Right ventricle myocardium superior (tissue), 1 donor: ENCODE measurements at places on chromosomes 13 and 19. TPM values are rescaled to one million over a fixed set of nuclear protein-coding genes. Genes with fewer than 3 reads are reported as not detected.

KIR2DL3 gene
- total RNA-seq: not detected

DNA sequence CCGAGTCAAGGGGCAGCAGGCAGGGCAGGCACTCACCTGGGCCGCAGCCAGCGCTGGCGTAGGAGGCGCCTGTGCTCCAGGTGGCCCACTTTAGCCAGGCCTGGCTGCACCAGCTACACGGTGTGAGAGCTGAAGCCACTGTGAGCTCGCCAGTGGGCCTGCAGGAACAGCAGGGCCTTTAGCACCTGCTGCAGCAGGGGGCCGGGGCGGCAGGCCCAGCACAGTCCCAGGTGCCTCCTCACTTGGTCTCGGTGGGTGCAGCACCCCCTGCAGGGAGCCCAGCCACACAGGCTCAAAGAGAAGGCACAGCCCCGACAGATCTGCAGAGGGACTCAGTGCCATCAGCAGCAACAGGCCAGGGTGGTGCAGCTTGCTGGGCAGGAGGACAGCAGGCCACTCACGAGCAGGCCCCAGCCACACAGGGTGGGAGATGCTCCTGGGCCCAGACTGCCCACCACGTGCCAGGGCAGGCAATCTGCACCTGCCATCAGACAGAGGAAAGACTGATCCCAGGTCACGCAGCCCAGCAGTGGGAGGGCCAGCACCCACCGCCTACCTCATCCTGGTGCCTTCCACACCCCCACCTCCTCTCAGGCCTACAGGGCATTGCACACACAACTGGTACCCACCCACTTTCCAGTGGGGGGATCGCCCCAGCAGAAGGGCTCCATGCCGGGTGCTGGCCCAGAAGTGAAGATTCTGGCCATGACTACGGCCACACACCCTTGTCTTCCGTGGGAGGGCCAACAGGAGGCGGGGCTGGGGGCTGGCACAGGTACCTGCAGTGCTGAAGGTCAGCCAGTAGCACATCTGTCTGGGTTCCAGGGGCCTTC, 15.8 kb downstream of the ARHGAP33 start:
- peak; percentile 36 for DNase-seq

PCSK4 gene
- total RNA-seq: 1.4 TPM

CALR3 gene
- not detected for total RNA-seq

KIR3DL2 gene
- total RNA-seq: not detected

GRCh38 chr13:35804901-35805300, 326.3 kb downstream of the DCLK1 start:
- DNase-seq: no peak

DNA sequence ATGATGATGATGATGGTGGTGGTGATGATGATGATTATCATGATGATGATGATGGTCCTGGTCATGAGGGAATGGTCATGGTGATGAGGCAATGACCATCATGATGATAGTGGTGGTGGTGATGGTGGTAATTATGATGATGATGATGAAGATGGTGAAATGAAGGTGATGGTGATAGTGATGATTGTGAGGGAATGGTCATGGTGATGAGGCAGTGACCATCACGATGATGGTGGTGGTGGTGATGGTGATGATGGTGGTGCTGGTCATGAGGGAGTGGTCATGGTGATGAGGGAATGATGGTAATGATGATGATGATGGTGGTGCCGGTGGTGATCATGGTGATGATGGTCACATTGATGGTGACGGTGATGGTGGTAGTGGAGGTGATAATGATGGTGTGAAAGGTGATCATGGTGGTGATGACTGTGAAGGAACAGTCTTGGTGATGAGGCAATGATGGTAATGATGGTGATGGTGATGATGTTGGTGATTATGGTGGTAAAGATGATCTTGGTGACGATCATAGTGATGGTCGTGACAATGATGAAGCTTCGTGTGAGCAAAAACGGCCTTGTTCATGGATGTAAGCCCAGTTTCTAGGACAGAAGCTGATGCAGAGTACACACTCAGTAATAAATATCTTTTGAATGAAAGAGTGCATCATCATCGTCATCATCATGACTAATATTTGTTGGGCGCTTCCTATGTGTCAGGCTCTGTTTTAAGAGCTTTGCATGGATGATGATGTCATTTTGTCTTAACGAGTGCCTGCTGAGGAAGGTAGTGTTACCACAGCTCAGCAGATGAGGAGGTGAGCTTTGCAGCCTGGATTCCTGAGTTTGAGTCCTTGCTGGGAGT, 17.3 kb downstream of the SBK2 start:
- DNase-seq: no peak

SELENOV gene
- total RNA-seq: not detected

DNA sequence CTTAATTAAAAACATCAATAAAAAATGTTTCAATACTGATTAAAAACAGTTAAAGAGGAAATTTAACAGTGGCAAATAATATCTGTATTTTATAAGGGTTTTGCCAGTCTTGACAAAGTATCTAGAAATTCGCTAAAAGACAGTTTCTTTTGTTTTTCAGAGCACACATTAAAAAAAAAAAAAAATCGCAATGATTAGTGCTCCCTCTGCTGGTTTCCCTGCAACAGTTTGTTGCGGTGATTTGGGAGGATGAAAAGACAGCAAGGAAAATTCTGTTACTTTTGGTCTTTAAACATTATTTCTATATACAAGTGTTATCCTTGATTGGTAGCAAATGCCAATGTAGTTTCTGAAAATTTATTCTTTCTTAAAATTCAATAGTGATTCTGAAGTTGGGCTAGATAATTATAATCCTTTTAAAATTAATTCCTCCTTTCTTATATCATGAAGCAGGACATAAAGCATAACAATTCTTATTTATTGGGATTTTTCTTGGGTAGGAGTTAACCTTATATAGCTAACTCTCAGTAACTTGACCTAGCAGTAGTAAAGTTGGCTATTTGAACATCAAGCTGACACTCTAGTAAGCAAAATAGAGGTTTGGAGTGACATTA, 23.1 kb upstream of the SPRY2 start:
- DNase-seq: no peak

GRCh38 chr19:47376589-47377144, 27.6 kb downstream of the DHX34 start:
- no peak for DNase-seq

- DNase-seq: no peak
Measured at GRCh38 chr13:65260946-65261891, 1968.9 kb downstream of the PCDH9 start.

CD79A gene
- not detected for total RNA-seq

- no peak for DNase-seq
Measured at GRCh38 chr13:76489274-76489673, 396.9 kb downstream of the KCTD12 start.

TUBA3C gene
- total RNA-seq: 0.27 TPM

GRCh38 chr13:51922771-51923480, 61.2 kb downstream of the CCDC70 start:
- no peak for DNase-seq

DNA sequence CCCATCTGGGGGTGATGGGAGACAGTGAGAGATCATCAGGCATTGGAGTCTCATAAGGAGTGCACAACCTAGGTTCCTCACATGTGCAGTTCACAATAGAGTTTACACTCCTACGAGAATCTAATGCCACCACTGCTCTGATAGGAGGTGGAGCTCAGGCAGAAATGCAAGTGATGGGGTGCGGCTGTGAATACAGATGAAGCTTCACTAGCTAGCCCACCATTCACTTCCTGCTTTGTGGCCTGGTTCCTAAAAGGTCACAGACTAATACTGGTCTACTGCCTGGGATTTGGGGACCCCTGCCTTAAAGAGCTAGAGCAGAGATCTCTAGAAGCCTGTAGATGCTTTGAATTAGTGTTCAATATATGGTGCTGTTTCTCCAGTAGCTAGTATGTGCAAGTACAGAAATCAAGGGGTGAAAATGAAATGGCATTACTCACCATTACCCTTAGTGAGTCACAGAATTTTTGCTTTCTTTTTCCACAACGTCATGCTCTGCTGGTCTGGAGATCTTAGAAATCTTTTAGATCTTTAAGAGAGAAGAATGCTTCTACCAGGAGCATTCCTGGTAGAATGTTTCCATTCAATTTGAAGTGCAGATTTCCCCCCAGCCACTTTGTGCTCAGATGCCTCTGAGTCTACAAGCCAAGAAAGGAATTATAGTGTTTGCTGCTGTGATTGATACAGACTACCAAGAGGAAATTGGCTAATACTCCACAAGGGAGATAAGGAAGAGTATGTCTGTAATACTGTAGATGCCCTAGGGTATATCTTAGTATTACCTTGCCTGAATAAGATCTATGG, 2301.2 kb downstream of the PCDH9 start:
- DNase-seq: no peak

- no peak for DNase-seq
Measured at GRCh38 chr13:27081893-27082679, 89.5 kb downstream of the USP12 start.

- DNase-seq: no peak
Measured at GRCh38 chr19:8366961-8367326, 3.0 kb downstream of the ANGPTL4 start.

GRCh38 chr19:38878575-38879399, 712 bp upstream of the RINL start:
- DNase-seq: no peak

DNA sequence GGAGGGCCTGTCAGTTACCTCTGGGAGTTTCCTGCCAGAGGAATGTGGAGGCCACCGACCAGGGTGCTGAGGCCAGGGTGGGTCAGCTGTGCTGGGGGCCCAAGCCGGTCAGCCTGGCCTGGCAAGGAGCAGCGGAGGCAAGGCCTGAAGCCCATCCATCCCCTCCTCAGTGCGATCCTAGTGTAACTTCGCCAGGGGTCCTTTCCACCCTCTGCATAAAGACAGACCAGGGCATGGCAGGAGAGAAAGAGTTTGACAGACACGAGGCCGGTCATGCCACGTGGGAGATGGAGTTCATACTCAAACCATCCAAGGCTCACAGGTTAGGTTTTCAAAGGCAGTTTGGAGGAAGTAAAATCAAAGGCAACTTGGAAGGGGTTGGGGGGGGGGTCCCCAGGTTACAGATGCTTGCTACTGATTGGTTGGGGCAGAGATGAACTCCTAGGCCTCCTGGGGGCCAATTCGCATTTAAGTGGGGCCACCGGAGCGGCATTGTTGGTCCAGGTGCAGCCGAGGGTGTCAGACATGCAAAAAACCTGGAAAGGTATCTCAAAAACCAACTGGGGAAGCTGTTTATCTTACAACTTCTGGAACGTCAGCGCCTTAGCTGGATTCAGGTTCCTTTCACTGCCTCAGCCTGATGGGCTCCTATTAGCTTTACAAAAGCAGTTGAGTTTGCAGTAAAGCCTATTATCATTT, 36.8 kb upstream of the DPRX start:
- no peak for DNase-seq

GRCh38 chr13:111901267-111901915, 165.6 kb upstream of the SOX1 start:
- DNase-seq: no peak

DNA sequence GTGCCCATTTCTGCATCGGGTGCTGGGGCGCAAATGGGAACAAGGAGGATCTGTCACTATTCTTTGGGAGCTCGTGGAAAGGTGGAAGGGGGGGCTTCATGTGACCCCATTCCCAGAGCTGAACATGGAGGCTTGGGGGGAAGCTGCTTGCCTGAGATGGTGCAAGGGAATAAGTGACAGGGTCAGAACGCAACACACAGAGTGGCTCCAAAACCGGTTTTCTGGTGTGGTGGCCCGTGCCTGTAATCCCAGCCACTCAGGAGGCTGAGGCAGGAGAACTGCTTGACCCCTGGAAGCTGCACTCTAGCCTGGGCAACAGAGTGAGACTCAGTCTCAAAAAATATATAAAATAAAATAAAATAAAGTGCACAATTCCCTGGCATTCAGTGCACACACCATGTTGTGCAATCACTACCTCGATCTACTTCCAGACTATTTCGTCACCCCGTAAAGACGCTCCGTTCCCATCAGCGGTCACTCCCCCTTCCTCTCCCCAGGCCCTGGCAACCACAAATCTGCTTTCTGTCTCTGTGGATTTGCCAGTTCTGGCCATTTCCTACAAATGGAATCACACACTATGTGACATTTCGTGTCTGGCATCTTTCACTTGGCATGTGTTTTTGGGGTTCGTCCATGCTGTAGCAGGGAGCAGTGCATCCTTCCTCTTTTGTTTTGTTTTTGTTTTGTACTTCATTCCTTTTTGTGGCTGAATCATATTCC, 18.2 kb upstream of the COMP start:
- DNase-seq: peak; percentile 71

- DNase-seq: no peak
Measured at GRCh38 chr13:33263976-33264619, 21.5 kb downstream of the STARD13 start.

ZNF66 gene
- total RNA-seq: 0.62 TPM
